ENCODE measurements at places on chromosomes 7 and 10.

GRCh38 chr10:33306701-33307519 lies 27.6 kb downstream of the NRP1 start:
- no peak for DNase-seq

DNA sequence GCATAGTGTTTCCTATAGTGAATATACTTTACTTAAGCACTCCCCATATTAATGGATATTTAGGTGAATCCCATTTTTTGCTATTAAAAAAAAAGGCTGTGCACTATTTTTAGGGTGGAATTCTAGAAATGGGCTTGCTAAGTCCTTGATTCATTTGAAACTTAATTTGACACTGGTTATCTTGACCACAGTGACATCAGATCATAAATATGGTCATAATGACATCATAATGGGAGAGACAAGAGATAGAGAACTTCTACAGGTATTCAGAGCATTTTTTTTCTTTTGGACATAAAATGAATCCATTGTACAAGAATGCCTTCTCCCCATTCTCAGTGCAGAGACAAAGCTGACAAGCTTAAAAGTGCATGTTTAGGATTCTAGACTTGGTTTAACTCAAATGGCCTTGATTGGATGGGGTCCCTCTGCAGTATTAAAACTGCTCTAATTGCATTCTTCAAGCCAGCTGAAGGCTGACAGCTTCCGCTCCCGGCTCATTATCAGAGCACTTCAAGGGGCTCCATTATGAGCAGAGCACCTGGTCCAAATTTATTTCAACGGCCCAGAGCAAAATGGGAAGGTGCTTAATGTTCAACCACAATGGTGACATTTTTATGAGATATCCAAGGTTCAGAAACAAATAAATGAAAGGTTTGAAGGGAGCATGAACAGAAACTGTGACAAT lies 104.8 kb downstream of the JAZF1 start:
- DNase-seq: no peak

- DNase-seq: no peak
These were observed 99.0 kb upstream of the NMT2 start for GRCh38 chr10:15267496-15267895.

- DNase-seq: no peak
These were observed 236.6 kb downstream of the ELMO1 start for GRCh38 chr7:37212051-37212450.

- DNase-seq: no peak
These were observed 377 bp upstream of the POLR1F start for GRCh38 chr7:19709249-19709578.

DNA sequence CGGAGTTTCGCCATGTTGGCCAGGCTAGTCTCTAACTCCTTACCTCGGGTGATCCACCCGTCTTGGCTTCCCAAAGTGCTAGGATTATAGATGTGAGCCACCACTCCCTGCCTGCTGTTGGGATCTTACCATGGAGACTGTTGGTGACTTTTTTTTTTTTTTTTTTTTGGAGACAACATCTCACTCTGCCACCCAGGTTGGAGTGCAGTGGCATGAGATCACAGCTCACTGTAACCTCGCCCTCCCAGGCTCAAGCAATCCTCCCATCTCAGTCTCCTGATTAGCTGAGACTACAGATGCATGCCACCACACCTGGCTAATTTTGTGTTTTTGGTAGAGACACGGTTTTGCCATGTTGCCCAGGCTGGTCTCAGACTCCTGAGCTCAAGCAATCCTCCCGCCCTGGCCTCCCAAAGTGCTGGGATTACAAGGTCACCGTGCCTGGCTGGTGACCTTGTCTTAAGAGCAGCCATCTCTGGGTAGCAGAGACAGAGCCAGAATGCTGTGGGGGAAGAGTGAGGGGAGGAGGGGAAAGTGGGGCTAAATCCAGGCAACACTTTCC lies 25.7 kb upstream of the ASCC1 start:
- no peak for DNase-seq

DNA sequence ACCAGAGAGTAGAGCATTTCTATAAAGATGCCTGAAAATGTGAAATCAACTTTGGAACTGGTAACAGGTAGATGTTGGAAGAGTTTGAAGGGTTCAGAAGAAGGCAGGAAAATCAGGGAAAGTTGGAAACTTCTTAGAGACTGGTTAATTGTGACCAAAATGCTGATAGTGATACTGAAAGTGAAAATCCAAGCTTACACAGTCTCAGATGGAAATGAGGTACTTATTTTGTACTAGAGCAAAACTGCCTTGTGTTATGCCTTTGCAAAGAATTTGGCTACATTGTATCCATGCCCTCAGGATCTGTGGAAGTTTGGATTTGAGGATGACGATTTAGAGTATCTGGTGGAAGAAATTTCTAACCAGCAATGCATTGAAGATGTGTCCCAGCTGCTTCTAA lies 430.6 kb upstream of the KCND2 start:
- no peak for DNase-seq

- no peak for DNase-seq
These were observed 6.2 kb upstream of the PIK3CG start for GRCh38 chr7:106858618-106859532.

- DNase-seq: no peak
These were observed 263.4 kb downstream of the CDC14C start for GRCh38 chr7:49187543-49188268.

DNA sequence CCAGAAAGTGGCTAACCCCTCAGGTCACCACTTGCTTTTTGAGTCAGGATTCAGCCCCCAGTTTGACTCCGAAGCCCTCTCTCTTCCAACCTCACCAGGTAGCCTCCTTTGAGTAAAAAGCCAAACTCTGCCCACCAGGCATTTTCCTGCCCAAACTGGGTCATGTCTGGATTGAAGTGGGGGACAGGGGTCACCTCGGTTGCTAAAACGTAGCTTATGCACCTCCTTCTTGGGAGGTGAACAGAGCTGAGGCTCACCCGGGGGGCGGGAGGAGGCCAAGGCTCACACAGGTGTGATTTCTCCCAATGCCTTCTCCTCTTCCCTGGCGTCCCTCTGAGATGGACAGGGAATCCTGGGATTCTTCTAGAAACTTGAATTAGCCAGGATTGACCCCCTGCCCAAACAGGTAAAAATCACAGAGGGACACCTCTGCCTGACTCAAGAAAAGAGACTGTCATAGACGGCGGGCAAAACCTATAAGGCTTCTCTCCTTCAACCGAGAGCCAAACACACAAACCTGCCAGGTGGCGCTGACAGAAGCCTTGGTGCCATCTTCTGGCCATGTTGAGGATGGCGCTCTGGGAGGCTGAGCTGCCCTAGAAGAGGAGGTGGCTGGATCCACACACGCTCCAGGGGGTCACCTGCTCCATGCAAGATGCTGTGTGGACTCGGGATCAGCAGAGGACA lies 51.6 kb downstream of the PRLHR start:
- peak; percentile 67 for DNase-seq

DNA sequence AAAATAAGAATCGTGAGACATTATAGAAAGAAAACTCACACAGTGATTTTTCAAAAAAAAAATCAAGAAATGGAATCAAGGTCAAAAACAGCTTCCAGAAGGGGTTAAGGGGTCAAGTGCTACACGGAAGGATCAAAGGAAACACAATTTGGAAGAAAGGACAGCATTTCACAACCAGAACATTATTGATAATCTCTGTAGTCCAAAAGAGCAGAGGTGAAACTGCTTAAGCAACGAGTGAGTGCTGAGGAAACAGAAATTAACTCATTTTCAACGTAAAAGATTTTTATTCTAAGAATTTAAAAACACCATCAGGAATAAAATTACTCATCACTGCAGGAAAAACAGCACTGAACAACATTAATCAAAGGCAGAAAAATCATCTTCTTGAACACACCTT lies 23.5 kb downstream of the MINDY3 start:
- no peak for DNase-seq

DNA sequence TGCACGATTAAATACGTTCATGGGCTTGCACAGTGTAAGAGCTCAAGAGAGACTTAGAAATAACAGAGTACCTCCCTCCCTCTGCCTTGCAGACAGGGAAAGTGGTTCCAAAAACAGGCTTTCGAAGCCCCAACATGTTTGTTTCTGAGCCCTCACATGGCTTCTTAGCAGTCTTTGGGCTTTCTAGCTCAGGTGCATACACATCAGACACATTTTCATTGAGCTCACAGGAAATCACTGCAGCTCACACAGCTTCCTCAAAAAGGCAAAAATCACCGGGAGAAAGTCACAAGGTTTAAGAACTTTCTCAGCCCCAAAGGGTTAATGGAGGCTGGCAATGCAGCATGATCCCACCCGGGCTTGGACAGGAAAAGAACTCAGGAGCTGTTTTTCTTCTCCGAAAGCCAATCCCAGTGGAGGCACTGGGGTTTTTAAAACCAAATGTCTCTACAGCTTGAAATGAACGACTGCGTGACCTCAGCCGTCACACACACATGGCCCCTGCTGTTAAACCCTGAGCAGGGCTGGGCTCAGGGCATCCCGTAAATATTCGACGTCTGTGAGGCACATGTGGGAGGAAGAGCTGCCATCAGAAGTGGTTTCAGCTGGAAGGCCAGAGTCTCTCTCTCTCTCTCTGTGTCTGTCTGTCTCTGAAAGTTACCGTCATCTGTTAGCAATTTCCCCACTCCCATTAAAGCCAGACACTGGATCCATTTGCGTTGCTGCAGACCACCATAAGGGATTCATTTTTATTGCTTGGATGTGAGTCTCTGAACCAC lies 69.7 kb downstream of the CALML3 start:
- DNase-seq: no peak

DNA sequence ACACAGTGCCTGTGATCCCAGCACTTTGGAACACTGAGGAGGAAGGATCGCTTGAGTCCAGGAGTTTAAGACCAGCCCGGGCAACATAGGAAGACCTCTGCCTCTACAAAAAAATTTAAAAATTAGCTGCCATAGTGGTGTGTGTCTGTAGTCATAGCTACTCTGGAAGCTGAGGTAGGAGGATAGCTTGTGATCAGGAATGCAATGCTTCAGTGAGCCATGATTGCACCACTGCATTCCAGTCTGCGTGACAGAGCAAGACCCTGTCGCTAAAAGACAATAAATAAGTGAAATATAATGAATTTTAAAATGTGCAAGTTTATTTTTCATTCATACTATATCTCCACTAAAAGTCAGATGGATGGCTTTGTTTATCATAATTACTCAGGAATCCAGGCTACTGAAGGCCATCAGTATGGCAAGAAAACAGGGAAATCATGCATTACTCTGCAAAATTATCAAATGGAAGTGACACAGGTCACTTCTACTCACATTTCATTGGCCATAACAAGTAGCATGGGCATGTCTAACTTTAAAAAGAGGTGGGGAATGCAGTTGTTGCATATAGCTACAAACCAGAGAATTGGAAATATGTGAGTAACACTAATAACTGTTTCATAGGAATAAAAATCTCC lies 32.9 kb upstream of the FAM3C start:
- DNase-seq: no peak

GRCh38 chr7:43631559-43631958 lies 48.7 kb downstream of the STK17A start:
- no peak for DNase-seq

GRCh38 chr7:31687024-31687748 lies at the start of gene PPP1R17:
PPP1R17 (plus strand) TSS chr7:31687215; CDS start chr7:31692442, 5,227 bp downstream.
- no peak for DNase-seq

DNA sequence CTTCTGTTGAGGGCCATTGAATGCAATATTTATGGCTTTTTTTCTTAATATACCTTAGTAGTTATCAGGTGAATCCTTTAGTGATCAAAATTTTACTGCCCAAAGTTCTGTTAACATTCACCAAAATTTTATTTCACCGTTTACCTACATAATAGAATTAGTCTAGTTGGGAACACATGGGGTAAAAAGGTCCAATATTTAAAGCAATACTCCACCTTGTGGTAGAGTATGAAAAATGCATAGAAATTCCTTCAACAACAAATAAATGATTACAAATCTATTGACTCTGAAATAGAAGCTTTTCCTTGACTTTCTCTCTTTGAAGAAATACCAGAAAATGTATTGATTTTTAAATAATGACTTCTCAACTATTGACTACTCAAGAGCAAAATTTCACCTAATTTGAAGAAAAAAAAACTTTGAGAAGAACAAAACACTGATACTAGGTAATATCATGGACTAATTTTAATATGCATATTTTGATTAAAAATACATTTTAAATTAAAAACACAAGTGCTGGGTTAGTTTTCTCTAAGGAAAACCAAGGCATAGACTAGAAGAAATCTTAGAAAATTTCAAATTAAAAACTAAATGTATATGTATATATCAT lies 43.3 kb downstream of the POLR1F start:
- no peak for DNase-seq

DNA sequence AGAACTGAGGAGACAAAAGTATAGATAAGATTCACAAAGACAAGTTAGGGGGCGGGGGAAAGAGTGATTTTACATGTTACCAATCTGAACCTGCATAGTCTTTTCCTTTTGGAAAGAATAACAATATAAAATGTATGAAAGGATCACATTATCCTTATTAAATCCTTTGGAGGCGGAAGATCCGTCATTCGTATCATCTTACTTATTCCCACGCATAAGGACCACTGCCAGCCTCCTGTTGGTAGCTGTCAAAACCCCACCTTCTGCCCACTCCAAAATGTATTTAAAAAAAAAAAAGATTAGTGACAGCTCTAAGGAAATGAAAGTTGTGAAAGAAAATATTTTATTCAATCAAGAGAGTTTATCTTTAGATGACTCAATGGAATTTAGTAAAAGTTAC lies 821.0 kb upstream of the CELF2 start:
- no peak for DNase-seq

DNA sequence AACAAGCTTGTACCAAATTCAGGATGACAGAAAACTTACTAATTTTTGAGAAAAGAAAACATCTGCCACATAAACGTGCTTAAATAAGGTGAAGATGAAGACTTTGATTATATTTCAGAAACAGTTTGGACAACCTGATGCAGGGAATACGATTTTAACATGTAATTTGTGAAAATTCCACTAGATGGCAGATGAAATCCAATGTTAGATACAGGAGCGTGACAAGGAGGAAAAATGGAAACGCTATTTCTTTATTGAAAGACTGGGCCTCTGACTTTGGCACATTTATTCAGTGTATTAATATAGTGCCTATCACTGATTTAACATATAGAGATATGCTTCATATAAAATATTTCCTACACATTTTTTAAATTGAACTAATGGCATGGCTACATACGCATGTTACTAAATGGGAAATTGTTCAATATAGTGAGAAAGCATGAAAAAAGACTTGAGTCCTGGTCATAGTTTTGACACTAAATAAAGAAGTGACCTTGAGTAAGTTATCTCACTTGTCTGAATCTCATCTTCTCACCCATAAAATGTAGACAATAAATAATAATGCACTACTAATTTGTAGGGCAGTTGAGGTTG lies 60.7 kb downstream of the CD36 start:
- no peak for DNase-seq

DNA sequence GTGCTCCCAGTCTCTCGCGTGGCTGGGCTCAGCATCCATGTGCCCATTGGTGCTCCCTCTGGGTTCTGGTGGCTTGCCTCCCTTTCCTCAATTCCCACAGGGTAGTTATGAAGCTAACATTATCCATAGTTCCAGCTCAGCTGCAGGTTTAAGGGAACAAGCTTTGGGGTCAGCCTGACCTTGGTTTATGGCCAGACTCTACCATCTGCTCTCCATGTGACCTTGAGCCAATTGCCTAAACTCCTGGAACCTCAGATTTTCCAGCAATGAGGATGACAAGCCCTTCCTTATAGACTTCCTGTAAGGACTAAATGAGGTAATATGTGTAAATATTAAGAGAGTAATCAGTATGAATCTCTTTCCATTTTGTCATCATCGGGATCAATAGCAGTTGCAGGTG lies 10.1 kb upstream of the SLC29A3 start:
- no peak for DNase-seq
